ENCODE measurements at places on chromosomes 7 and 10.

DNA sequence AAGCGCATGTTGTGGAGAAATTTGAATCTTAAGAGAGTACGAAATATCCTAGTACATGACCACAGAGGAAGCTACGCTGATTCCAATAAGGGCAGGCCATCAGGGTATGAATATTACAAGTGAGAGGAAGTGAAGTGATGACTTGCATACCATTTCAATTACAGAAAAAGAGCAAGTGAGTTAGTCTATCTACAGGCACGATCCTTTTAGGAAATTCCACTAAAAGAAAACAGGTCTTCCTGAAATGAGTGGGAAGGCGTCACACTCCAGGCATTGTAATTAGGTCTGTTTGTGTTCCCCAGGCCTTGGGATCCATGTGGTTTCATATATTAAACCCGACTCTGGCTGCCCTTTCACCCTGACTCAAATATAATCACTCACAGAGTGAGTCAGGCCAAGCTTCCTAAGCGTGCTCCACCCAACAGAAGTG, 152.5 kb downstream of the SEMA3A start:
- no peak for DNase-seq

- DNase-seq = no peak
Observed at GRCh38 chr7:109890622-109891021, 1200.3 kb upstream of the LRRN3 start.

- DNase-seq = no peak
Observed at GRCh38 chr10:106930751-106931150, 233.8 kb downstream of the SORCS1 start.

DNA sequence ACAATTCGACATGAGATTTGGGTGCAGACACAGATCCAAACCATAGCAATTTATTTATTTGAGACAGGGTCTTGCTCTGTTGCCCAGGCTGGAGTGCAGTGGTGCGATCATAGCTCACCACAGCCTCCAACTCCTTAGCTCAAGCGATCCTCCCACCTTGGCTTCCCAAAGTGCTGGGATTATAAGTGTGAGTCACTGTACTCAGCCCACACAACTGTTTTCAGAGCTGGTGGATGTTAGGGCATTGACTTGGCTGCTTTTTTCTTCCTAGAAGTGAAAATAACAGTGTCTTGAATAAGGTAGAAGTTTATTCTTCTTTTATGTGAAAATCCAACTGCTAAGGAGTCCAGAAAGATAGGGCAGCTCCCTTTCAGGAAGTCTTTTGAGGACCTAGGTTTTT, 132.1 kb downstream of the CCDC3 start:
- DNase-seq = no peak

DNA sequence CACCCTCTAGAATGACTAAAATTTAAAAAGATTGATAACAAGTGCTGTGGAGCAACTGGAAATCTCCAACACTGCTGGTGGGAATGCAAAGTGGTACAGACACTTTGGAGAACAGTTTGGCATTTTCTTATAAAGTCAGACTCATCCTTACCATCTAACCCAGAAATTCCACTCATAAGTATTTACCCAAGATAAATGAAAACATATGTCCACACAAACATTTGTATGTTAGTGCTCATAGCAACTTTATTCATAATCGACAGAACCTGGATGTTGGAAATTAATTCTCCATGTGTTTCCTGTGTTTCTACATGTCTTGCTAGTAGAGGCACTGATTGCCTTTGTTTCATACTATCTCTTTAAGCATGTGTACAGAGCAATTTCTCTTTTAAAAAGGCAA, 282.4 kb downstream of the AHR start:
- no peak for DNase-seq

- DNase-seq = no peak
Observed at GRCh38 chr7:16826060-16826459, 21.3 kb upstream of the AGR2 start.
